ENCODE measurements at places on chromosomes 4 and X.

DNA sequence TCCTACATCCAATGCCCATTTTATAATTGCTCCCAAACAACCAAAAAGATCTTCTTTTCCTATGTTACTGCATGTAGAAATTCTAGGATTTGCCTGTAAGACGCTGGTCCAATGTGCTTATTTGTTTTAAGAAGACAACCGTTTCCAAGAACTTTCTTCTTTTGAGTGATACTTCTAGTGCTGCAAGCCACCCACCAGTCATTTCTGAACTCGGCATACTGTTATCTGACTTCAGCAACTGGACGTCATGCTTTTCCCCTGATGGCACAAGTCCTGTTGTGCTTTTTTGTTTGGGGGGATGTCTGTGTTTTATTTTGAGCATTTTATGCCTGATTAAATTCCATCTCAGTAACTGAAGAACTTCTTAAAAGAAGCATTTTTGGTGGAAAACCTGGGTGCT lies 16.0 kb upstream of the RAP1GDS1 start:
- no peak for DNase-seq

DNA sequence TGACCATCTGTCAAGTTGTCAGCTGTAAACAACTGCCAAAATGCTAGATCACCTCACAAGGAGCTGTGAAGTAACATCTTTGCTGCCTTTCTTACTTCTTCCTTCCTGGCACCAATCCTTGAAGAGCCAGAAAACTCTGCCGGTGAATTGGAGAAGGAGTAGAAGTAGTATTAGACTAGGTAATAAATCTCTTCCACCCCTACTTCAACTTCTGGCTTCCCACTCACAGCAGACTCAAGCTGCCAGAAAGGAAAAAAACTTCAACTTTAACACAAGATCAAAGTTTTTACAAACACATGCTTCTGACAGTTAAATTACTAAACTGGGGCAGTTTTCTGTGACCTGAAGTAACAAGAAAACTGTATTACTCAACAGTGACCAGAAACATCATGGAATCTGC lies 164.7 kb upstream of the SLC7A11 start:
- no peak for DNase-seq

- no peak for DNase-seq
Measured at GRCh38 chr4:661231-661630, 12.8 kb downstream of the ATP5ME start.

- DNase-seq = no peak
Measured at GRCh38 chr4:102815981-102816380, 11.4 kb downstream of the UBE2D3 start.

- no peak for DNase-seq
Measured at GRCh38 chrX:10286195-10286594, 129.4 kb downstream of the CLCN4 start.

- no peak for DNase-seq
Measured at GRCh38 chr4:116515959-116516358, 569.4 kb downstream of the TRAM1L1 start.

DNA sequence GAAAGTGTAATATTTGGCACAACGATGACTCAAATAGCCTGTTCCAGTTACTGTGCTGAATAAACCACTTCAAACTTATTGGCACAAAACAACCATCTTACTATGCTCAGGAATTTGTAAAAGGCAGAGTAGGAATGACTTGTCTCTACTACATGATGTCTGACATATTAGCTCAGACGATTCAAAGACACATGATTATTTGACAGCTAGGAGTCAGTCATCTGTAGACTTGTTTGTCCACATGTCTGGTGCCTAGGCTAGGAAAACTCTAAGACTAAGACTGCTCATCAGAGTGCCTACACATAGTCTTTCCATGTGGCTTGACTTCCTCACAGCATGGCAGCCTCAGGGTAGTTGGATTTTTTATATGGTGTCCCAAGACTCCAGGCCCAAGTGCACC lies 154.5 kb downstream of the FANCB start:
- no peak for DNase-seq

GRCh38 chr4:110654254-110654635 lies 31.4 kb upstream of the PITX2 start:
- no peak for DNase-seq

DNA sequence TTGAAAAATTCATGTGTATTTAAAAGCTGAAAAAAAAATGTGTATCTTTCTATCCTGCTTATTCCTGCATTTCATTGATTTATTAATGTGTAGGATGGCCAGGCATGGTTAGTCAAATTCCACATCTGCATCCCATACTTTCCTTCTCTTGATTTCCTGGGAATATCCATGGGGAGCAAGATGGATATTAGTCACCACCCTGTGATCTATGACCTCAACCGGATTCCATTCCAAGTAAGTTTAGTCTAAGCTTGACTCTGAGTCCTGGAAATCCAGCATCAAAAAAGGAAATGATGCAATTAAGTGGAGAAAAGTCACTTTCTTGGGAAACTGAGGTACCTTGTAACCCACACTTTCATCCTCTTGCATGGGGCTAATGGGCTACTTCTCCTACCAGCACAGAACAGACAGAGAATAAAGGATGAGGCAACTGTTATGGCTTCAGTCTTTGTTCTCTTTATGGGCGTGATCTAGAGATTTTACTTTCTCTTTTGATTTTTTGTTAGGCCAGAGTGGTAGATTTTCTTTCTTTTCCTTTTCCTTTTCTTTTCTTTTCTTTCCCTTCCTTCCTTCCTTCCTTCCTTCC lies 17.1 kb upstream of the BEX4 start:
- DNase-seq = no peak

- no peak for DNase-seq
Measured at GRCh38 chr4:129117705-129118104, 21.8 kb downstream of the C4orf33 start.

DNA sequence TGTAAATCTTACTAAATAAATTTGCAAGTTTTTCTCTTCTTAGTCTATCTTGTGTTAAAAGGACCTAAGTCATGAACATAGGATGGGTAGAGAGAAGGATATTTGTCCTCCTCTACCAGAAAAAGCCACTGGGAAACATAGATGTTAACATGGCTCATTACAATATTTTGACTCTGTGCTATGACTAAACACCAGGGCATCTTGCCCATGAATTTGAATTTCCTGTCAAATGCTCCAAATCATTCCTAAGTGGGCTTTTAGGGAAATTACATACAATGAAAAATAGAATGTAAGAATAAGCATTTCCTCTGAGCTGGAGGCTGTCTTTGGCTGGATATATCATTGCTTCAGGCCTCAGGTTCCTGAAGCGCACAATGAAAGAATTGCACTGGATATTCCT lies 39.1 kb downstream of the ANOS1 start:
- DNase-seq = no peak

GRCh38 chr4:177315767-177316464 lies 6.2 kb downstream of the NEIL3 start:
- no peak for DNase-seq

GRCh38 chr4:40493160-40493559 lies 136.5 kb downstream of the RBM47 start:
- no peak for DNase-seq

DNA sequence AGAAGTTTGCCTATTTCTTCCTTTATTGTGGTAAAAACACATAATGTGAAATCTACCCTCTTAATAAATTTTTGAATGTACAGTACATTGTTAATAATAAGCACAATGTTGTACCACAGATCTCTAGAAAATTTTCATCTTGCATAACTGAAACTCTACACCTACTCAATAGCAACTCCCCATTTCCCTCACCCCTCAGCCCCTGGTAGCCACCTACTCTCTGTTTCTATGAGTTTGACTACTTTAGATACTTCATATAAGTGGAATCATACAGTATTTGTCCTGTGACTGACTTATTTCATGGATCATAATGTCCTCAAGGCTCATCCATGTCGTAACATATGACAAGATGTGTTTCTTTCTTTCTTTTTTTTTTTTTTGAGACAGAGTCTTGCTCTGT lies 446.4 kb downstream of the RPA4 start:
- DNase-seq = no peak

- DNase-seq = no peak
Measured at GRCh38 chr4:150816491-150816890, 198.6 kb downstream of the LRBA start.

DNA sequence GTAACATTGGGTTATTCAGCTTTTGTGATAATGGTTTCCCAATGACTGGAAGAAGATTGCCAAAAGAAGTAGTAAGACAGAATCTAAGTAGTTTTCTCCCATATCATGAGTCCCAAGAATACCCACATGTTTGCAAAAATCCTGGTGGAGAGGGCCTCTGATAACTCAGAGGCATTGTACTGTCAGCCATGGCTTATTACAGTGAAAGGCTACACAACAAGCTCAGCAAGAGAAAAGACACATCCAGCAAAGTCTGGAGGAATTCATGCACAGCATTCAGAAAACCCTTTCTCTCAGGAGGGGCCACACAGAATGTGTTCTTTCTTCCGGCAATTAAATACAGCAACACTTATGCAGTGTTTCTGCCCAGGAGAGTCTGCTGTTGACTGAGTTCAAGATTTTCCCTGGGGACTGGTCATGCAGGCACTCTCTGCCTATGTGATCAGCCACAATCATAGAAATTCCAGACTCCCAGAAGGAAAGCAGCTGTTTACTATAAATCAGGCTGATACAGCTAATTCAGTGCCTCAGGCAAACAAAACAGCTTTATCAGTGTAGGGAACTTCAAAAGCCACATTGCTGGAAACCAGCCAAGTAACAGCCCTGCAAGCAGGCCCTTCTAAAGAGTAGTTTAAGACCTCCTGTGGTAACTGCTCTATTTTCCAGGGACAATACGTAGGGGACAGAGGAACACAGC lies 937.1 kb downstream of the CCSER1 start:
- DNase-seq = no peak

DNA sequence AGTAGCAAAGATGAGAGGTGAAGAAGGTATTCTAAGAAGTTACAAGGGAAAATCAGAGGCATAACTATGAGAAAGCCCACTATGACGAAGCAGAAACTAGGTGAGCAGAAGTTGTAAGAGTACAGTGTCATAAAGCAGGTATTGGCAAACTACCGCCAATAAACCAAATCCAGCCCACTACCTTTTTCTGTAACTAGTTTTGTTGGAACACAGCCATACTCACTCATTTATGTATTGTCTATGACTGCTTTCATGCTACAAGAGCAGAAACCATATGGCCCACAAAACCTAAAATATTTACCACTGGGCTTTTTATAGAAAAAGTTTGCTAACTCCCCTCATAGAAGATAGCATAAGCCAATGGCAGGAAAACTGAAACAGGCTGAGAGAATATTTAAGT lies 31.8 kb upstream of the ZCCHC13 start:
- DNase-seq = no peak

DNA sequence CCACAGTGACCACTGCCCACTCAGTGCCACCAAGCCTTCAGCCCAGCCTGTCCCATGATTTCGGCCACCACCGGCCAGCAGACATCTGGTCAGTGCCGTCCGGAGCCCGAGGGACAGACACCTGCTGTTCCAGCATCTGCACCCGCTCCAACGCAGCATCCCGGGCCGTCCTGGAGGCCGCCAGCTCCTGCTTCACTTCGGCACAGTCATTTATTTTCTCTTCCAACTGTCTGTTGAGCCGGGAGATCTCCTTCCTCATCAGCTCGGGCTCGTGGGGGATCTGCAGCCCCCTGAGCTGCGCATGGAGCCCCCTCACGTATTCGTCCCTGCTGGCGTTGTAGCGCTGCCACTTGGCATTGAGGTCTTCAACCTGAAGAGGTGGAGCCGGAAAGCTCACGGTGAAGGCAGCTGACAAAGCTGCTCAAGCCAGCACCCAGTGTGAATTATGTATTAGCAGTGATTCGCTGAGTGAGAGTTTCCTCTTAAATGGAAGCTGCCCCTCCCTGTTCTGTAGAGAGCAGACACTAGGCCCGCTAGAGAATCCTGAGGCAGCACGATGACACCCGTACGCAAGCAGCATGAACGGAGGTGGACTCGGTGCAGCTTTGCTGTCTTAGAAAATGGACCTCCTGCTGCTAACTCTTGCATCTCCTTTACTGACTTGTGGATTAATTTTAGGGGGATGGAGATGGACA lies 11.4 kb downstream of the TNIP2 start:
- no peak for DNase-seq

DNA sequence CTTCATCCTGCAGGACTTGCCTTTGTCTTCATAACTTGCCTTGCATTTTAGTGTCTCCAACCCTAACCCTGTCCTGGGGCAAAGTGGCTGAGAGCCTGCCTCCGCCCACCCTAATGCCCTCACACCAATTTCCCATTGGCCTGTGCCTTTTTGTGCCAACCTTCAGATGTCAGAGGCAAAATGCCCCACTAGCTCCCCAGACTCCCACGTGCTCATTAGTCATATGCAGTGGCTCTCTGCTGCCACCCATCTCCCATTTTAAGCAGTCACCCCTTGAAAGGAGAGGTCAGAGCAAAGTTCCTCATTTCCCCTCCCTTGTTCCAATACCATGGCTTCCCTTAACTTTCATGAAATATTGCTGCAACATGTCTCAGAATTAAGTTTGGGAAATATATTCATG lies 74.8 kb upstream of the PASD1 start:
- no peak for DNase-seq

DNA sequence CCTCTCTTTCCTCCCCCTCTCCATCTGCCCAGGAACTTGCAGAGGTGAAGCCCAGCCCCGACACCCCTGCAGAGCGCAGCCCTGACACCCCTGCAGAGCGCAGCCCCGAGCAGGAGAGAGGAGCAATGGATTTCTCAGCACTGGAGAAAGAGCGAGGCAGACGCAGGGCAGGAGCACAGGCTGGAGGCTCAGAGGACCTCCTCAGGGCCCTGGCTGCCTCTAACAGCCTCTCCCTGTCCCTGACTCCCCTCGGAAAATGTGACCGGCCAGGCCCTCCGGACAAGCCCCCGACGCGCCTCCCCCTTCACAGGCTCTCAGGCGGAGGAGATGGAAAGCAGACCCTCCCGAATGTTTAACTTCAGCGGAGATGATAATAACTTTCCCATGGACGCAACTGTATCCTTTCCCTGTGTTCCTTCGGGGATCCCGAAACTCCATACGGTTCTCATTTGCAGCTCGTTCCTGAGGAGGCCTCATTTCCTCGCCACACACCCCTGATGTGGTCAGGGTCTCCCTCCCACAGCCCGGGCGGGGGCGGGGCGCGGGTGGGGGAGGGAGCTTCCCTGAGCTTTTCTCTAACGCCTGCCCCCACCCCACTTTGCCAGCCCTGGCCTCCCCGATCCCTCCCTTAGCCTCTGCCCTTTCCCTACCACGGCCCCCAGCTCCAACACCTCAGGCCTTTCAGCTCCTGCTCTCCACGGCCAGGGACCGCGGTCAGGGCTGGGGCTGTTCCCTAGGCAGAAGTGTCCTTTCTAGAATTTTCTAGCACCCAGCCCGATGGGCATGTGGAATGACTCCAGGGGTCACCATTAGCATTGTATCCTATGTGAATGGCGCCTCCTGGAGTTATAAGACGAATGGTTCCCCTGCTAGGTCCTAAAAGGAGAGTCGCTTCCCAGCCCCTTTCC lies 201.1 kb upstream of the BCOR start:
- DNase-seq = no peak
